NCI-H345 (cell line): ENCODE measurements at places on chromosomes 12 and 14.

GRCh38 chr14:30287579-30288445 lies 271.1 kb upstream of the G2E3 start:
- DNase-seq: no peak

GRCh38 chr14:22748631-22749068 lies 17.8 kb upstream of the OXA1L start:
- no peak for DNase-seq

GRCh38 chr14:33909380-33910084 lies 41.3 kb downstream of the EGLN3 start:
- no peak for DNase-seq

DNA sequence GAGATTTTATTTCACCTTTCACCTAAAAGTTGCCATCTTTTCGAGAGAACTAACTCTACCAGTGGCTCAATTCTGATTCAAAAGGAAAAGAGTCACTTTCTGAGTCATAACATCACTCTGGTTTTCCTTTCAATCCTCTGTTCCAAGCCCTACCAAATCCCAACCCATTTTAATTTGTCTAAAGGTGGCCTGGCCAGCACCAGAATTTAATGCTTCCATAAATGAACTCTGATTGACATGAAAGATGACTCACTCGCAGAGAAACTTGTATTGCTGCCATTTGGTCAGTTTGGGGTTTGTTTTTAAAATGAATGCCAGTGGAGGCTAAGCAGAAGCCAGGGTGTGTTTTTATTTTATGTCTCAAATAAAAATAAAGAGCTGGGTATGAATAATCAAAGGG lies 117.4 kb upstream of the SOX5 start:
- DNase-seq: no peak
